ENCODE measurements at places on chromosomes 4 and X.

DNA sequence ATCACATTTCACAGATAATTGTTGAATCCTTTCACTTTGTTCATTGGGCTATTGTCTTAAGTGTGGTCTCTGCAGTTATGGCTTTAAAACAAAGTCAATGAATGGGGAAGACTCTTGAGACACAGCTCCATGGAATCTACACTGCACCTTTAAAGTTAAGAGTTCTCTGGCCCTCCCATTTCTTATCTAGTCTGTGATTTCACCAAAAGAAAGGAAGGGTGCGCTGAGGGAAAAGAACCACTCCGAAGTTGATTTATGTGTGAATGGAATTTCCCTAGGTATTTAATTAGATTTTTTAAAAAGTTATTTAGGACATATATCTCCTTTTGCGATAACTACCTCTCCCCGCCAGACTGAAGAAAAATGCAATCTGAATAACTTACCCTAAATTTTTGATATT, 2.5 kb downstream of the SEPTIN11 start:
- DNase-seq = no peak

- DNase-seq = peak; percentile 14
These were observed 686 bp downstream of the MTHFD2L start for GRCh38 chr4:74158466-74159142.

DNA sequence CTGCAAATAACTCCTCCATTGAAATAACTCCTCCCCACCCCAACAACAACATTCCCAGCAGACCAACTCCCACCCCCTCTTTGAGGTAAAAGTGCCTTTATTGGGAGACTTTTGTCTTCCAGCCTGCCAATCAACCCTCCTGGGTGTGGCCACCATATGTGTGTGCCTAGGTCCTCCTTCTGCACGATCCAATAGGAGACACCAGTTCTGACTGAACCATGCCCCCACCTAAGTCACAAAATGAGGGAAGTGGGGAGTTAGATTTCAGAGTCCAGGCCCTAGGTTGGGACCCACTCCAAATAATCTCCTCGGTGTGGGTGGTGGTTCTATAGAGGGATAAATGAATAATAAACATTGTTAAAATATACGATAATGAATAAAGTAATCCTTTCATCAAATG, 3.0 kb downstream of the PLP2 start:
- no peak for DNase-seq

DNA sequence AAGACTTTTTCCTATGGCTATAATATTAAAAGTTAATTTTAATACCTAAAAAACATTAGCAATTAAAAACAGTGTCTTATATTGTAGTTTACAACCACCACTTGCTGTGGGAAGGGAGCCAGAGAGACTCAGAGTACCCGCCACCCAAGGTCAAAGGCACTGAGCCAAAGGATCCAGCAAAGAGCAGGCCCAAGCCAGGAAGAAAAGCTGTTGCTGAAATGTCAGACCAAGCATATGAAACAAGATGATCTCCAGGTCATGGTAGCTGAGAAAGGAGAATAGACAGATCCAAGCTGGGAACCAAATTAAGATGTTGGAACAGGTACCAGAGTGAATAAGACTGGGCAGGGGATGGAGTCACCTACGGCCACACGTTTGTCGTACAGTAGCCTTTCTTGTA, 18.8 kb upstream of the ATOH1 start:
- no peak for DNase-seq

DNA sequence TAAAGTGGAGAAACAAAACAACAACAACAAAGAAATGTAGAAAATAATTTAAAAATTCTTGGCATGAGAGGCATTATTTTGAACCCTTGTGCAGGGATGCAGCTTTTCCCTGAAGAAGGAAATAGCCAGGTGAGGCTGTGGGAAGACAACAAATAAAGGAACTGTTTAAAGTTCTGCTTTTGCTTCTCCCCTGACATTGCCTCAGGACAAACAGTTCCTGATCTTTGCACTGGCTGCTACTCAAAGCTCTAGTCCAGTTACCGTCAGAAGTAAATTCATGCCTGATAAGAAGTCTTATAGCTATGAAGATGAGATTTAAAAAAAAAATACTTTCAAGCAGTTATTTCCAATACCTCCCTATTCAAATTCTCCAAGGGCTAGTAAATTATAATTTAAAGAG, 233.8 kb downstream of the IL15 start:
- DNase-seq = no peak
